Skin of body (tissue), 3 donors: ENCODE measurements at places on chromosomes 2 and 18. TPM values are rescaled to one million over a fixed set of nuclear protein-coding genes. Genes with fewer than 3 reads are reported as not detected.
A peak's percentile ranks its signal among the peaks of the same experiment; 100 is the strongest.

- DNase-seq: no peak
These were observed 10.2 kb downstream of the RALB start for GRCh38 chr2:120262761-120263428.

GRCh38 chr2:101717071-101717845, 19.8 kb downstream of the MAP4K4 start:
- DNase-seq: no peak

GRCh38 chr2:39210846-39211245, 32.9 kb downstream of the CDKL4 start:
- DNase-seq: no peak

The FAM237A gene
- not detected for total RNA-seq

The TEX44 gene
- total RNA-seq: not detected

DNA sequence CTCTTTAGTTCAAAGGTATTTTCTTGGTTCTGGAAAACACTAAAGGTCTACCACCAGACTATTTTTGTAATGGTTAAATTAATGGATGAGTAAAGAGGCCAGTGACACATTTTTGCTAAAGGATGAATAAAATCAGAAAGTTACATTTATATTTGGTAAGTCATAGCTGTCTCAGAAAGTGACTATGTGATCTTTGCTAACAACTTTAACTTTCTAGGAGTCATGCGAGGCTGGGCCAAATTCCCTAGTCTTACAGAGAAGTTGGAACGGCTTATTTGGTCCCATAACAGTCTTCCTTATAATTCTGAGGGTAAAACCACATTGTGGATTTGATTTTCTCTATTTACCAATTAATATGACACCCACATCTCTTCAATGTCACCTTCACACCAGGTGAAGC, 198.1 kb downstream of the PDE1A start:
- no peak for DNase-seq

DNA sequence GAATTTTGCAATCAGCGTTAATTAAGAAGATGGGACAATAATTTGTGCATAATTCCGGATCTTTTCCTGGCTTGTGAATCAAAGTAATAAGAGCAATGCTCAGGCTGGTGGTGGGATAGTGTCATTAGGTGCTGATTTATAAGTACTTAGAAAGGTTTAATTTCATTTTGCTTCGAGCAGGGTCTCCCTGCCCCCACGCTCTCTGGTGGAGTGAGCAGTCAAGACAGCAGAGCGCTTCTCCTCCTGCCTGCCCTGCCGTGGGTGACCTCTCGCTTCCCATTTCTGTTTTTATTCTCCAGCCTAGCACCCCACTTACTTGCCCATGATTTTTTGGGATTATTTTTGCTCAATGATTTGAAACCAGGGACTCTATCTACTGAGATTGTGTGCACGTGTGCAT, 7.1 kb downstream of the ASB18 start:
- no peak for DNase-seq

The SERPINB10 gene
- 3.9 TPM for total RNA-seq

The KCNS3 gene
- total RNA-seq: 17.8 TPM

GRCh38 chr18:50099725-50100407, 95.1 kb downstream of the MYO5B start:
- peak; percentile 89 for DNase-seq

GRCh38 chr18:57738078-57738477, 65.0 kb downstream of the ATP8B1 start:
- DNase-seq: no peak

DNA sequence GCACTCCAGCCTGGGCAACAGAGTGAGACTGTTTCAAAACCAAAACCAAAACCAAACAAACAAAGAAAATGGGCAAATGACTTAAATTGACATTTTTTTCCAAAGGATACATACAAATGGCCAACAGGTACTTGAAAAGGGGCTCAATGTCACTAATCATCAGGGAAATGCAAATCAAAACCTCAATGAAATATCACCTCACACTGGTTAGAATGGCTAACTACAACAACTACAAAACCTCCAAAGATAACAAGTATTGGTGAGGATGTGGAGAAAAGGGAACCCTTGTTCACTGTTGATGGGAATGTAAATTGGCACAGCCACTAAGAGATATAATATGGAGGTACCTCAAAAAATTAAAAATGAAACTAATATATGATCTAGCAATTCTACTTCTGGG, 213.2 kb upstream of the HS6ST1 start:
- no peak for DNase-seq

- no peak for DNase-seq
These were observed 42.3 kb downstream of the FSIP2 start for GRCh38 chr2:185780890-185781289.

DNA sequence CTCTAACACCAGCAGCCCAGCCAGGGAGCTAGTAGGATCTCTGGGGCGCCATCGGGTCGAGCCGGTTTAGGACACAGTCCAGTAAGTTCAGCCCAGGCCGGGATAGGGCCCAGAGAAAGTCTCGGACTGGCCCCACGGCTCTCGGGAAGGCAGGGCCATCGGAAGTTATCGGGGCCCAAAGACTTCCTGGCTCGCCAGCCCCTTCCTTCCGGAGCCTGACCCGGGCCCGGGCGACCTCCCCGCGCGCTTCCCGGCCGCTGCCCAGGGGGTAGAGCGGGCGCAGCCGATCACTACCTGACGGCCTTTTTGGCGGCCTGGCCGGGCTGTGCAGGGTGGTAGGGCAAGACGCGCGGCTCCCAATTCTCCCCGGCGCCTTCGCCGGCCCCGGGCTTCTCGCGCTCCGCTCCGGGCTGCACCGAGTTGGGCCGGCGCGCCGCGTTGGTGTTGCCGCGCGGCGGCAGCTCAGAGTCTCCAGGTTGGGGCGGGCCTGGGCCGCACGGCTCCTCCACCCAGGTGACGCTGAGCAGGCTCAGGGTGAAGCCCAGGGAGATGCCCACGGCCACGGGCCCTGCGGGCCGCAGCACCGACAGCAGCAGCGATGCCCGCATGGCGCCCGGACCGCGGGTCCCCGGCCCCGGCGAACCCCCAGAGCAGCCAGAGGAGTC, 546 bp downstream of the CHPF start:
- DNase-seq: no peak

The MYO7B gene
- total RNA-seq: 0.49 TPM

DNA sequence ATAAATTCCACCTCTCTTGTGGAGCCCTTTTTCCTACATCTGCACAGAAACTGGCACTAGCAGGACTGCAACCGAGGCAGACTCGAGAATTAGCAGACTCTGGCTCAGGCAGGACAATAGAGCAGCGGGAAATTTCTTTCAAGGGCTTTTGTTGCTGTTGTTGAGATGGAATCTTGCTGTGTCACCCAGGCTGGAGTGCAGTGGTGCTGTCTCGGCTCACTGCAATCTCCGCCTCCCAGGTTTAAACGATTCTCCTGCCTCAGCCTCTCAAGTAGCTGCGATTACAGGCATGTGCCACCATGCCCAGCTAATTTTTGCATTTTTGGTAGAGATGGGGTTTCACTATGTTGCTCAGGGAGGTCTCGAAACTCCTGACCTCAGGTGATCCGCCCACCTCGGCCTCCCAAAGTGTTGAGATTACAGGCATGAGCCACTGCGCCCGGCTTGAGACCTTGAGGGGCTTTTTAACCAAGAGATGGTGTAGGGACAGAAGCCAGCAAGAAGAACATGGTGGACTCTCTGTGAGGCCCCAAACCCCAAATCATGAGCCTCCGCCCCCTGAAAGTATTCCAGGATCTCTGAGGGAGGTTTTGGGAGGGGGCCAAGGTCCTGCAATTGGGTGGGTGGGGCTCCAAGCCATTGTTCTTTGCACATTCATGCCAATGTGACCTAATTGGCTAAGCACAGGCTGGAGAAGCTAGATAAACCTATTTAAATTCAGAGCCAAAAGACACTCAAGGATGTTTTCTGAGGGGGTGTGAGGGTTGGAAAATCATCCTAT, 68.4 kb upstream of the MSH2 start:
- DNase-seq: no peak

DNA sequence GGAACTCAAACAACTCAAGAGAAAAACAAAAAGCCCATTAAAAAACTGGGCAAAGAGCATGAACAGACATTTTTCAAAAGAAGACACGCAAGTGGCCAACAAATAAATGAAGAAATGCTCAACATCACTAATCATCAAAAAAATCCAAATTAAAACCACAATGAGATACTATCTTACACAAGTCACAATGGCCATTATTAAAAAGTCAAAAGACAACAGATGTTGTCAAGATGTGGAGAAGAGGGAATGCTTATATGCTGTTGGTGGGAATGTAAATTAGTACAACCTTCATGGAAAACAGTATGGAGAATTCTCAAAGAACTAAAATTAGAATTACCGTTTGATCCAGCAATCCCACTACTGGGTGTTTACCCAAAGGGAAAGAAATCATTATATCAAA, 15.1 kb downstream of the LMAN1 start:
- DNase-seq: no peak

GRCh38 chr2:161245671-161246070, 62.6 kb upstream of the PSMD14 start:
- DNase-seq: no peak

The C2orf66 gene
- total RNA-seq: 0.69 TPM

- DNase-seq: no peak
These were observed 9.4 kb upstream of the CD302 start for GRCh38 chr2:159807183-159808031.

The TUBA3E gene
- total RNA-seq: not detected

- no peak for DNase-seq
These were observed 30.5 kb downstream of the LRP1B start for GRCh38 chr2:142100139-142100873.

The MAPK4 gene
- 1.8 TPM for total RNA-seq

DNA sequence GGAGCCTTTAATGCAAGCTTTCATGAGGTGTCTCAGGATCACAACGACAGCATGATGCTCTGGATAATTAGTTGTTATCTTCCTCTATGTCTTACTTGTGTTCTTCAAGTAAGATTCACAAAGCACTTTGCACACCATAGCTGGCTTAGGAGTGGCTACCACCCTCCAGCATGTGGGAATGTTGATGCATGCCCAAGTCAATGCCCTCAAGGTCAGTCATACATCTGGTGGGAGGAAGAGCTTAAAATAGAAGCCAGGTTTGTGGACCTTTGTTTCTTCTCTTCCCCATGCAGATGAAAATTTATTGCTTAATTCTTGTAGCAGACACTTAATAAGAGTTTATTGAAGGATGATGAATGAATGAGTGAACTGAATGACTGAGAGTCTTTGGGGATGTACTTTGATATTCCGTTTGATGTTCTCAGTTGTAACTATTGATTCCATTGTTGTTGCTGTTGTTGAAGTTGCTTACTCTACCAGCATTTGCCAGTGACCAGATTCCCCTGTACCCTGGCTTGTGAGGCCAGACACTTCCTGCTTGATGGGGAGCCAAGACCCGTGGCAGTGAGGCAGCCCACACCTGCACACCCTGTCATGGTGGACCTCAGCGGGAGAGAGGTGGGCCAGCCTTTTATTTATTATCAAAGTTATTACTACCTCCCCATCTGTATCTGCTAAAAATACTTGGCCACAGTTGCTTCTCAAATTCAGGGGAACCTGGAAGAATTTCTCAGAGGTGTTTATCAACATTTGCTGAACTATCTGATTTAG, 137.8 kb downstream of the LAMA3 start:
- DNase-seq: no peak

DNA sequence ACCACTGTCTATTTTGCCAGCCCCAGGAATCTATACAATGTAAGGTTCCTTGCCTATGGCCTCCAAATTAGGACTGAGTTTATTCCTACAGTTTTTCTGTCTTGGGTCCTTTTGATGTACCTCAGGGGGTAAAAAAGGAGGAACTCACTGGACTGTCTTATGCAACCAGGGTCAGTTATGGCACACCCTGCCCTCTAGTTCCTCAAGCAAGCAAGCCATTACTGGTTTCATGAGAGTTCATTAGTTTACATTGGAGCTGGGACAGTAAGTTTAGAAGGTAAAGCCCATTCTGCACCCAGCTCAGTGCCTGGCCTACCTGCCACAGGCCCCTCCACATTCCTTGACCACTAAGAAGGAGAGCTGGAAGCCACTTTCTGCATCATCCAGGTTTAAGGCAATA, 68.7 kb upstream of the WIPF1 start:
- no peak for DNase-seq

- no peak for DNase-seq
These were observed 164.9 kb downstream of the BABAM2 start for GRCh38 chr2:28055325-28055970.

- DNase-seq: no peak
These were observed 510.3 kb upstream of the CHAC2 start for GRCh38 chr2:53257287-53257686.

- DNase-seq: no peak
These were observed 194.3 kb upstream of the ERBB4 start for GRCh38 chr2:212732860-212733259.

GRCh38 chr2:177211576-177212105, 953 bp upstream of the HNRNPA3 start:
- DNase-seq: no peak

The CXCR4 gene
- 51.5 TPM for total RNA-seq

The PRKAG3 gene
- total RNA-seq: 2.5 TPM

GRCh38 chr2:810397-810796, 133.2 kb upstream of the TMEM18 start:
- DNase-seq: no peak

DNA sequence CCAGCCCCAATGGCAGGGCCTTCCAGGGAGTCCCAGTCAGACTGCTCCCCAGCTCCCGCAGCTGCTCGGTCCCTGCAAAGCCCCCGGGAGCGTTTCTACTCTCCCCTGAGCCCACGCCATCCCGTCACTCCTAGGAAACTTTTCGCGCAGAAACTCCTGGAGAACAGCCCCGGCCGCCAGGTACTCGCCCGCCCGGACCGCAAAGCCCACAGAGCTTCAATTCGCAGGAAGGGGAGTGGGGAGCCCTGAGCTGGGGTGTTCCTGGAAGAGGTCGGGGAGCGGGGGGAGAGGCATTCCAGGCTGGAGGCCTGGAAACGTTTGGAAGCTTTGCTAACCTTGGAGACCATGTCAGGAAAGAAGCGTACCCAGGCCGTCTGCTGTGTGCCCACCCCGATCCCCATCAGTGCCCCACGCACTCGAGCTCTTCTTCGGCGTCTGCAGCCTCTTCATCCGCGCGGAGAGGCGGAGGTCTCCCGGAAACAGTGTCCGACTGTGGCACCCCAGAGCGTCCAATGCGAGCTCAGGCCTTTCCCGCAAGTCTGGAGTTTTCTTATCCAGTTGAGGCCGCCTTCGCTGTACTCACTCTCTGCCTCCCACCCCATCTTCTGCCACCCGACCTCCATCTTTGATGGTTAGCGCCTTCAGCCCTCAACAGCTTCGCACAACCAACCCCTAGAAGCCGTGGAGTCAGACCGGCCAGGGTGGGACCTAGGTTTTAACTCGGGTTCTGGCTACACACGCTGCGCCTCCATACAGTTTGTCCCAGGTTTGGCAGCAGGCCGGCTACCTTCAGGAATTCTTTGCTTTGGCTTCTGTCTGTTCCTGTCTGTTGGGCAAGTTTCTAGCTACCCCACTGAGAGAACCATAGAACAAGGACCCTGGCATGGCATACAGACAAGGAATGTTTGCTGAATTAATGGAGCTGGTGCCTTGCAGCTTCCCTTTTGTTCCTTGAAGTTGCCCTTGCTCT, 3.7 kb downstream of the PCGF1 start:
- no peak for DNase-seq

The WDR7 gene
- total RNA-seq: 27.0 TPM

GRCh38 chr2:38540580-38541286, 62.0 kb downstream of the HNRNPLL start:
- DNase-seq: no peak

The HJURP gene
- total RNA-seq: 6.6 TPM

The DLGAP1 gene
- total RNA-seq: 5.3 TPM

- no peak for DNase-seq
These were observed 9.3 kb downstream of the IL1R2 start for GRCh38 chr2:102000813-102001766.

The ACADL gene
- total RNA-seq: 3.6 TPM
